ENCODE measurements at places on chromosomes 6 and 20.

- DNase-seq = peak; percentile 21
Observed at GRCh38 chr6:40599555-40599954, 12.4 kb upstream of the LRFN2 start.

DNA sequence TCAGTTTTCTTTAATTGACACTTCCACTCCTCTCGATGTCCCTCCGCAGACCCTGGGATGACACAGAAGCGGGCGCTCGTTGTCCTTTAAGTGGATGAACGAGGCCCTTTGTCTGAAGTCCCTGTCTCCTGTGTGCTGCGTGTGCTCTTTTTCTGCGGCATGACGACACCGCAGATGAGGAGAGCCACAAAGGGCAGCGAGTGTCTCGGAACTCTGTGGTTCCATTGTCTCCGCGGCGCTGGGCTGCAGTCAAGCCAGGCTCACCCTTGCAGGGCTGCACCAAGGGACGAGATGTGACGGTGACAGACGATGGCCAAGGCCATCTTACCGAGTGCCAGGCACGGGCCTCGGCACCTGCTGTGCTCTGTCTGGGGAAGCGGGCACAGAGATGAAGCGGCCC lies 10.6 kb downstream of the PRR18 start:
- DNase-seq = no peak

DNA sequence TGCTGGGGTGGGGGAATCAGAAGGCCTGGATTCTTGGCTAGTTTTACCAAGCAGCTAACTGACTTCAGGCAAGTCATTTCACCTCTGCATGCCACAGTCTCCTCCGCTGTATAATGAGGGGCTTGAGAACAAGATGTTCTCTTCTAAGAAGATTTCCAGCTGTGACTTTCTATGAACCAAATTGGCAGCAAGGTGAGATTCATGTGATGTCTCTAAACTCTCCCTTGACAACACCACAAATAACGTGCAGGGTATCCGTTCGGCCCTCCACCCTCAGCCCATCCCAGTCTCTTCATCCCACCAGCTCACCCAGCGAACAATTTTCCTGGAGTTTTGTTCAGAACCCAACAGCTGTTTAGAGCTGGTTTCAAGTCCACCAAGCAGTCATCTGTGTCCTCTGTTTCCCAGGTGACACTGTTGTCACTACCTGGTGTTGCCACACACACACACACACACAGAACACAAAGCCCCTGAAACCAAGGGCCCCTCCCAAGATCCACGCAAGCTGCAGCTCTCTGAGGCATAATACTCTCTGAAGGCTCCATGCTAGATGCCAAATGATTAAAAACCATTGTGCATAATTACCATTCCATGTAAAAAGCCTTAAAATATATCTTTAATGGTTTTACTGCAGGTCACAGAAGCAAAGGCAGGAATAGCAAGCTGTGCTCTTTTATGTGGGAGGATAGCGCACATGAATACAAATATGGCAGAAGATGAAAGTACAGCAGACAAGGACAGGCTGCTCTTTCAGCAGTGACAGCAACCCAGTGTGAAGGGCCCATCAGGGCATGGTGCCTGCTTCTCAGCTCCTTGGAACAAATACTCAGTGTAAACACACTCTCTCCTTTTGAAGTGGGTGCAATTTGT lies 48.2 kb downstream of the ARHGAP18 start:
- no peak for DNase-seq

- no peak for DNase-seq
Observed at GRCh38 chr6:158772172-158772571, 47.0 kb downstream of the EZR start.

DNA sequence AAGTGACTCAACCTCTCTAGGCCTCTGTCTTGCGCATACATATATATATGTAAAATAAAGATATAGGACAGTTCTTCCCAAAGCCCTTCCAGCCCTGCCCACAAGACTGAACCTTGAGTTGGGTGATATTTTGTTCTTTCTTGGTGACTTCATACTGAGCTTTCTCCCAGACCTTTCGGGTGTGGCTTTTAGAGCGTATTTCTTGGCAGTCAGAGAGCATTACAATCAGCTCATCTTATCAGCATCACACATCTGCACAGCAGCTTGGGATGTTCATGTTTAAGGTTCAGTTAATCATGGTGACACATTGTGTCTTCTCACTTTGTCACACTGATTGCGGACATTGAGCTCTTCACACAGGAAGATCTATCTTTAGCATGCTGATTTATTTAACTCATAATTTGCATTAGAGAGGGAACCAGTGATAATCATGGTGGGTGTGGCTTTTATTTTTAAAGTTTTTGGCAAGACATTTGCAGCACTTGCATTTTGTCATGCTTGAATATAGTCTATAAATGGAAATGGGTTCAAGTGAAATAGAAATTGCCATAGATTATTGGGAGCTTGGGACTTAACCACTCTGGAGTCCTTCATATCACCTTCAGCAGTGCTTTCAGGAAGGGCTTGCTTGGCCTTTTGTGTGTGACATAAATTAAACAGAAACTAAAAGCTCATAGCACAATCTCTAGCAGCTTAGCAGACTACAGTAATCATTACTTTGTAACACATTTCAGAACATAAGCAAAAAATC lies 8.3 kb downstream of the KIF3B start:
- DNase-seq = peak; percentile 96

- no peak for DNase-seq
Observed at GRCh38 chr6:169425628-169426370, 172.2 kb upstream of the THBS2 start.

- no peak for DNase-seq
Observed at GRCh38 chr6:53112404-53112803, 36.2 kb downstream of the GCM1 start.

- DNase-seq = no peak
Observed at GRCh38 chr6:167013067-167013466, 13.9 kb downstream of the CEP43 start.

- DNase-seq = no peak
Observed at GRCh38 chr6:48449002-48449401, 338.0 kb upstream of the PTCHD4 start.

GRCh38 chr6:167701010-167701409 lies 125.7 kb upstream of the AFDN start:
- no peak for DNase-seq

Measured in hematopoietic multipotent progenitor cell treated with erythropoietin and hydrocortisone succinate and interleukin-3 and kit ligand, for 6 days (in vitro differentiated cells).